ENCODE measurements at places on chromosomes 7 and 10.

DNA sequence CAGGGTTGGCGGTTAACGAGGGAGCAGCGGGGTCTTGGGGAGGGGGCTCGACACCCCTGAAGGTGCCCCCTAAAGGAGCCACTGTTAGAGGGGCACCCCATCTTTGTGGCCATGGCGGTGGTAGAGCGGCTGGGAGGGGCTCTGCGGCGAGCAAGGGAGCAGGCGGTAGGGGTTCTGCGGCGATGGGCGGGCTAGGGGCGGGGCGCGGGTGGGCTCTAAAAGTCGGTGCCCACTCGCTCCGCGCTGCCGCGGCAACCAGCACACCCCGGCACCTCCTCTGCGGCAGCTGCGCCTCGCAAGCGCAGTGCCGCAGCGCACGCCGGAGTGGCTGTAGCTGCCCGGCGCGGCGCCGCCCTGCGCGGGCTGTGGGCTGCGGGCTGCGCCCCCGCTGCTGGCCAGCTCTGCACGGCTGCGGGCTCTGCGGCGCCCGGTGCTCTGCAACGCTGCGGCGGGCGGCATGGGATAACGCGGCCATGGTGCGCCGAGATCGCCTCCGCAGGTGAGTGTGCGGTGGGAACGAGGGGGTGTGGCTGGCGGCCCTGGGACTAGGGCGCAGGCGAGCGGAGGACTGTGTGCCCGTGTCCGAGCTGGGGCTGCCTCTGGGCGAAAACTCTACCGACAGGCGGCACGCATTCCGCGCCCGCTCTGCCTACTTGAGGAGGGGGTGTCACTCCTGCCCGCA lies at the start of gene MEST:
TSS of gene MEST (plus strand) at position 245 of the 682 bp plus-strand sequence. CDS start at position 474, 229 bp downstream.
- no peak for DNase-seq

- peak; percentile 60 for DNase-seq
Measured at GRCh38 chr7:66281678-66282590, 76.8 kb downstream of the TPST1 start.

DNA sequence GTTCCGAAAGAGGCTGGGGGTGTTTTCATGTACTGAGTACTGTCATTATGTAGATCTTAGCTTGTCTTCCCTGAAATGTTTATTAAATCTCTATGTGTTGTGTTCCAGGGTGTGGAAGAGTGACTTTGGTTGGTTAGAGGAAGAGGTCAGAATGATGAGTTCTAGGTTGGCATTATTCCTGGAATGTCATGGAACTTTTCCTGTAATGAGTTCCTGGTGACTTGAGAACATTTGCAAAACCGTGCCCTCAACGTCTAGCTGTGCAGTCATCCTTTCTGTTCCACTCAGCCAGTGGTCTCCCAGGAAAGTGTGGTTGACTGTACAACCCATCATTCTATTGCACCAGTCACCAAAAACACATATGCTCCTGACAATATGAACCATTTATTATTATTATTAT lies 129.6 kb downstream of the BICC1 start:
- DNase-seq = no peak

GRCh38 chr7:75715864-75716263 lies 22.9 kb downstream of the HIP1 start:
- DNase-seq = no peak

DNA sequence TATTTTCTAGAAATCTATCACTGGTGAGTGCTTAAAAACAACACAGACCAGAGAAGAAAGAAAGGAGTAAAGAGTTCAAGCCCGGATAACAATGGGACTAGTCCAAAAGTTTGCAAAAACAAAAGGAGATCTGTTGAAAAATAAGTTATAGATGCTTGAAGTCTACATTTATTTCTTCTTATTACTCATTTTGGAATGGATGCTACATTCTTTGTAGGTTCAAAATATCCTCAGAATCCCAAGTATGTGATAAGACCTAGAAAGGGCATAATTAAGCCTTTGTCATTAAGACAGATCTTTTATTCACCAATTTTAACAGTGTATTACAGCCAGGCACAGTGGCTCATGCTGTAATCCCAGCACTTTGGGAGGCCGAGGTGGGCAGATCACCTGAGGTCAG lies 42.7 kb upstream of the ITGB8 start:
- DNase-seq = no peak

GRCh38 chr7:118502235-118502634 lies 277.7 kb downstream of the ANKRD7 start:
- DNase-seq = no peak

DNA sequence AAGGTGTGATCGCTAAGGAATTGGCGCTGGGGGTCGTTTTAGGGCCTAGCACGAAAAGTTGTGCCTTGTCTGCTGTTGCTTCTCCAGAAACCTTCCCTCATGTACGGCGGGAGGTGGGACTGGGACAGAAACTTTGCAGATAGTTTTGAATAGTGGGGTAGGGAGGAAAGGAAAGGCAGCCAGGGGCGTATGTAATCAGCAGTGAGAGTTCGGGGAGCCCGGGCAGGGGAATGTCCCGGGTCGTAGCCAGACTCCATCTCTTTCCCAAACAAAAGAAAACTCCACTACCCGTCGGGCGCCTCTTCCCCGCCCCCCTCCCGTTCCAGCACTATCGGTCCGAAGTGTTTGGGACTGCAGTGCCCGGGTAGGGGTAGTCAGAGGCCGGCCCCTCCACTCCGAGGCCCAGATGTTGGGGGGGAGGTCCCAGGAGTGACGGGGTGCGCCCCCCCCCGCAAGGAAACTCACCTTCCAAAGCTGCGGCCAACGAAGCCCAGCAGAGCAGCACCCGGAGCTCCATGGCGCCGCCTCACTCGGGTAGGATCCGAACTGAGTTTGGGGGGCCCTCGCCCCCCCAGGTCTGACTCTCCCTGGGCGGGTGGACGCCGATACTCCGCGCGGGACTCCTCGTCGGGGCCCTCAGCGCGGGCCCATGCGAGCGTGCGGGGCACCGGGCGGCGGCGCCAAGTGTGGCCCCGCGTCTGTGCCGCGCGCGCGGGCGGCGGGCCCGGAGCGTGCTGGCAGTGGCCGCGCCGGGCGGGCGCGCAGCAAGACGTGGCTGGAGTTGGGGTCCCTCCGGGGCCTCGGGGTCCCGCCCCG lies 601 bp downstream of the EPHB4 start:
- no peak for DNase-seq
